Activated T-helper 2 cell treated with anti-CD3 and anti-CD28 coated beads, Interferon-gamma antibody, Interleukin-2, Interleukin-4, amounts not matched to agents 10 μg/mL and 5 μg/mL and 100 μg/mL, durations not matched to agents 14 hours and 24 hours and 36 hours (primary cell): ENCODE measurements at places on chromosomes 6 and 20. TPM values are rescaled to one million over a fixed set of nuclear protein-coding genes. Genes with fewer than 3 reads are reported as not detected.

GRCh38 chr20:53679597-53680309 lies 86.1 kb upstream of the ZNF217 start:
- no peak overlapping the region for H3K4me3 ChIP-seq
- no peaks in the 10 kb centered on the region for H3K27me3 ChIP-seq
- peak overlapping the region; percentile 50 for H3K27ac ChIP-seq
- peaks cover 26% of the 10 kb centered on the region for H3K4me1 ChIP-seq
- no peak for DNase-seq

GRCh38 chr6:24329022-24329421 lies 28.8 kb downstream of the DCDC2 start:
- H3K27ac ChIP-seq, result no peak overlapping the region
- no peak for DNase-seq

ACSS2 gene
- total RNA-seq, result 51.3 and 59.4 TPM in 2 replicates

NFATC2 gene
- 67.1 and 68.0 TPM in 2 replicates for total RNA-seq

GRCh38 chr6:158939255-158940159 lies 60.5 kb downstream of the RSPH3 start:
- H3K4me1 ChIP-seq, result peaks cover 8% of the 10 kb centered on the region
- H3K4me3 ChIP-seq, result peak overlapping the region; percentile 38
- no peak overlapping the region for H3K27ac ChIP-seq
- no peak for DNase-seq
- H3K36me3 ChIP-seq, result no peaks in the 10 kb centered on the region

FRK gene
- total RNA-seq, result 0.02 and 0.05 TPM in 2 replicates

DNA sequence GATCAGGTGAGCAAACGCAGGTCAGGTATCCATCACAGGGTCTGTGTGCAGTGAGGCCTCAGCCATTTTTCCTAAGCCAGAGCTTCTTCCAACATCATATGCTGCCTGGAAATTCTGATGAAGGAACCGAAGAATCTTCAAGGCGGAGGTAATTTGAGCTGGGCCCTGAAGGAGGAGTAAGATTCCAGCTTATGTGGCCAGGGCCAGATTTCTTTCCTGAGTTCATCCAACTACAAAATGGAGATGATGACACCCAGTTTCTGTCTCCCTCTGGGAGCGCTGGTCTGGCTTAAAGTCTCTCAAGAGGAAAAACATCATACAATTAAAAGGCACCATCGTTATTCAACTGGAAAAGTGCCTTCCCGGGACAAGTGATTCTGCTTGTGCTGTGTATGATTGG lies 6.9 kb upstream of the MANBAL start:
- H3K27me3 ChIP-seq, result peaks cover 10% of the 10 kb centered on the region
- H3K27ac ChIP-seq, result no peak overlapping the region
- H3K36me3 ChIP-seq, result no peaks in the 10 kb centered on the region

- H3K4me1 ChIP-seq, result no peaks in the 10 kb centered on the region
- H3K4me3 ChIP-seq, result no peak overlapping the region
- DNase-seq, result no peak
- H3K27me3 ChIP-seq, result no peaks in the 10 kb centered on the region
Measured at GRCh38 chr6:165704045-165704748, 41.2 kb upstream of the PDE10A start.

DNA sequence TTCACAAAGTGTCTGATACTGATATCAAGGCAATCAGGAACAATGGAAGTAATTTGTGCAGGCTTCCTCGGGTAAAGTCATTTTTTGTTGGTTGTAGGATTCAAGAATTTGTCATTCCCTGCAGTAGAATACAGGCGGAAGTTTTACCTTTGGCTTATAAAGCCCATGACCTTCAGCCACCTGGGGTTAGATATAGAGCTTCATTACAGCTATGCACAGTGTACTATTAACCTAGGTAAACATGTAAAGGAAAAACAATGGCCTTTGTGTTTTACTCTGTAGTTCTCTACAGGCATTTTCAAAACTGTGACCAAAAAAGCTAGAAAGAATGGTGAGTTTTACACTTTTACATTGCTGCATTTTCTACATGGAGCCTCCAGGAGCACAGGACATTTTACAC lies 114.9 kb downstream of the NRSN1 start:
- no peak overlapping the region for H3K4me3 ChIP-seq
- peaks cover 1% of the 10 kb centered on the region for H3K27me3 ChIP-seq
- DNase-seq, result no peak
- no peaks in the 10 kb centered on the region for H3K36me3 ChIP-seq

- no peak overlapping the region for H3K27ac ChIP-seq
- no peaks in the 10 kb centered on the region for H3K36me3 ChIP-seq
- peak overlapping the region; percentile 75 for H3K4me3 ChIP-seq
- H3K27me3 ChIP-seq, result peaks cover 6% of the 10 kb centered on the region
Measured at GRCh38 chr20:3744806-3745685, 12.6 kb downstream of the HSPA12B start.

DNA sequence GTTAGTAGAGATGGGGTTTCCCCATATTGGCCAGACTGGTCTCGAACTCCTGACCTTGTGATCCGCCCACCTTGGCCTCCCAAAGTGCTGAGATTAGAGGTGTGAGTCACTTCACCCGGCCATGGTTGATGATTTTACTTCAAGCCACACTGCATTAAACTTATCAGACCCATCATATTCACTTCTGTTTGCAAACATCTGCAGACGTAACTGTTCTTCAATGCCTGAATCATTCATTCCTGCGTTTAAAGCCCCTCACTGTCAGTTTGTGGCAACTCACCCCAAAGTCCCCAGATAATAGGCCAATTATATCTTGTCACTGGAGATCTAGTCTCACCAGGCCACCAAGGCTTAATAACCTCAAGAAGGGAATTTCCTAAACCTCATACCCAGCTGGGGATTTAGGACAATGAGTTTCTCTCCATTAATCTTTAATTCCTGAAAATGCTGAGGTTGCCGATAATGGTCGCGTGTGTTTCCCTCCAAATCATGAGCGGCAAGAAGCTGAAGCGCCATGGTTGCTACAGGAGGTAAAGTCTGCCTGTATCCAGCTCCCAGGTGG lies 229.6 kb downstream of the LY86 start:
- no peak overlapping the region for H3K27ac ChIP-seq
- peaks cover 10% of the 10 kb centered on the region for H3K4me1 ChIP-seq
- peaks cover 8% of the 10 kb centered on the region for H3K27me3 ChIP-seq
- no peak overlapping the region for H3K4me3 ChIP-seq
- no peak for DNase-seq
- H3K36me3 ChIP-seq, result no peaks in the 10 kb centered on the region
